ENCODE measurements at places on chromosomes 5 and 9. TPM values are rescaled to one million over a fixed set of nuclear protein-coding genes. Genes with fewer than 3 reads are reported as not detected.

The DMRTA1 gene
- not detected for total RNA-seq

The GZMA gene
- total RNA-seq: 72.5 TPM

The PCDHGA6 gene
- total RNA-seq: 0.24 TPM

The SPATA6L gene
- 0.89 TPM for total RNA-seq

The ADAMTSL1 gene
- total RNA-seq: not detected

The POC5 gene
- 8.5 TPM for total RNA-seq

The SPATA31A3 gene
- not detected for total RNA-seq

The PTPN3 gene
- total RNA-seq: not detected

The GBA2 gene
- total RNA-seq: 22.7 TPM
